ENCODE measurements at places on chromosomes 7 and 10. TPM values are rescaled to one million over a fixed set of nuclear protein-coding genes. Genes with fewer than 3 reads are reported as not detected.

The KCNMA1 gene
- 20.6 TPM for total RNA-seq

The ZPBP gene
- not detected for total RNA-seq

DNA sequence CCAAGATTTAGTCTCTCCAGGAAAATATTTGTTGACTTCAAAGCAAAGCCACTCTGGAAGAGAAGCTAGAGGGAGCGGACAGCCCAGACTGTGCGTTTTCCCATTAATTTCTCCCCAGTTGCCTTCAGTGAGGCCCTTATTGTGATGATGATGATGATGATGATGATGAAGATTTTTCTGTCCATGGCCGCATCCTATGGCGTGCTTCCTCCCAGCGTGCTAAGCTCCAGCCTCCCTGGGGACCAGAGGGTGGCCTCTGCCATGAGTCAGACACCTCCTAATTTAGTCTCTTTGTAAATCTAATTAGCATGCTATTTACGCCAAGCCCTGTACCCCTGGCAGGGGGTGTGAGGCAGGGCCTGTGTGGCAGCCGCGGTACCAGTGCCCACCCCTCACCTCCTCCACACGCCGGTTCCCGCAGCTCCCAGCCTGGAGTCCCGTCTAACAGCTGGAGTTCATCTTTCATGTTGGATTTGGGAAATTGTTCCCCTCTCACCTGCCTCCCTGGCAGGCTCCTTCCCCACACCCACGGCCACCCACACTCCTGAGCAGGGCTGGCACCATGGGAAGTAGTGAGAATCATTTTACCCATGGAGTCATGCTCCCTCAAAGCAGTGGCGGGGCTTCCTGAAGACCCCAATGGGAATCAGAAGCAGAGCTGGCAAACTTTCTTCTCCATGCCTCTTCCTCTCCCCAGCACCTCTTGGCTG is 92.2 kb downstream of the C10orf105 start:
- no peak for DNase-seq

- DNase-seq, result no peak
Observed at GRCh38 chr10:121531076-121531829, 67.0 kb downstream of the FGFR2 start.

GRCh38 chr10:132678436-132679216 is 107.3 kb downstream of the NKX6-2 start:
- DNase-seq, result peak; percentile 65

Data from mesenteric fat pad (tissue), 1 donor.